Panc1 (cell line): ENCODE measurements at places on chromosomes 1 and 21.

- no peak for DNase-seq
Measured at GRCh38 chr1:228161866-228162265, 3.7 kb upstream of the IBA57 start.

DNA sequence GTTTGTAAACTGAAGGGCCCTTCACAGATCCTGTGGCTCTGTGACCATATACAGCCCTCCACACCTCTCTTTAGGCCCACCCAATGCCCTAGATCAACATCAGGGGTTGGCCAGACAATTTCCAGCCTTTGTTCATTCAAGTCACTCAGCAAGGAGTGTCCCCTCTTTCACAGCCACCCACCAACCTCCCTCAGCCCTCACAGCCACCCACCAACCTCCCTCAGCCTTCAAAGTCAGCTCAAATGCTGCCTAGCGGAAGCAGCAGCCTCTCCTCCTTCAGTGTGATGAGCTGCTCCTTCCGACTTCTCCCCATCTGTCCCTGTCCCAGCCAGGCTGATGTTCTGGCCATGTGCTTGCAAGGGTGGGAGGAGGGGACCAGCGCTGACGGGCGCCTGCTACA is 71.4 kb downstream of the DMRTB1 start:
- no peak for DNase-seq

- DNase-seq, result no peak
Measured at GRCh38 chr1:36570006-36570405, 87.3 kb upstream of the CSF3R start.

GRCh38 chr1:980602-981395 is 1.1 kb downstream of the PERM1 start:
- DNase-seq, result no peak

- no peak for DNase-seq
Measured at GRCh38 chr21:41589620-41590175, 81.7 kb upstream of the TMPRSS2 start.

- DNase-seq, result no peak
Measured at GRCh38 chr1:153544453-153545066, 1.0 kb downstream of the S100A4 start.

GRCh38 chr1:205266611-205267305 is 39.0 kb downstream of the TMCC2 start:
- DNase-seq, result no peak

- DNase-seq, result no peak
Measured at GRCh38 chr1:169443923-169444322, 16.6 kb upstream of the CCDC181 start.
